Right ventricle myocardium inferior (tissue), 1 donor: ENCODE measurements at places on chromosomes 16 and 17.

- DNase-seq: peak; percentile 94
These were observed 17.0 kb downstream of the CAVIN1 start for GRCh38 chr17:42405963-42406495.

- DNase-seq: no peak
These were observed 32.0 kb upstream of the SUPT4H1 start for GRCh38 chr17:58383892-58384462.

DNA sequence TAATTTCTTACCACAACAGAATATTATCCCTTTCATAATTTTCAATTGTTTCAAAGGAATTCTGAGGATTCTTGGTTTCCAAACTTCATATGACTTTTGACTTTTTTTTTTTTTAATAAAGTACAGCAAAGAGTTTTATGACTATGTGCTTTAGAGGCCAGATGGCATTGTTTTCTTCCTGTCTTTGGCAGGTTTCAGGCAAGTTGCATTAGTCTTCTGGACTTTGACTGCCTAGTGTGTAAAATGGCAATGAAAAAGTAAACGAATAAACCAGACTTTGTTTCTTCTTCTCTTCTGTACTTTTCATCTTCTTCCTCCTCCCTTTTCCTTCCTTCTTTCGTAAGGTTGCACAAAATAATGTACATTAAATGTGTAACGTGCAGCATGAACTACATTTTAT is 172.6 kb upstream of the RBFOX1 start:
- no peak for DNase-seq

- DNase-seq: peak; percentile 71
These were observed 3.0 kb downstream of the CORO1A start for GRCh38 chr16:30186444-30186781.

GRCh38 chr16:72992142-72992601 is 55.8 kb downstream of the ZFHX3 start:
- no peak for DNase-seq

DNA sequence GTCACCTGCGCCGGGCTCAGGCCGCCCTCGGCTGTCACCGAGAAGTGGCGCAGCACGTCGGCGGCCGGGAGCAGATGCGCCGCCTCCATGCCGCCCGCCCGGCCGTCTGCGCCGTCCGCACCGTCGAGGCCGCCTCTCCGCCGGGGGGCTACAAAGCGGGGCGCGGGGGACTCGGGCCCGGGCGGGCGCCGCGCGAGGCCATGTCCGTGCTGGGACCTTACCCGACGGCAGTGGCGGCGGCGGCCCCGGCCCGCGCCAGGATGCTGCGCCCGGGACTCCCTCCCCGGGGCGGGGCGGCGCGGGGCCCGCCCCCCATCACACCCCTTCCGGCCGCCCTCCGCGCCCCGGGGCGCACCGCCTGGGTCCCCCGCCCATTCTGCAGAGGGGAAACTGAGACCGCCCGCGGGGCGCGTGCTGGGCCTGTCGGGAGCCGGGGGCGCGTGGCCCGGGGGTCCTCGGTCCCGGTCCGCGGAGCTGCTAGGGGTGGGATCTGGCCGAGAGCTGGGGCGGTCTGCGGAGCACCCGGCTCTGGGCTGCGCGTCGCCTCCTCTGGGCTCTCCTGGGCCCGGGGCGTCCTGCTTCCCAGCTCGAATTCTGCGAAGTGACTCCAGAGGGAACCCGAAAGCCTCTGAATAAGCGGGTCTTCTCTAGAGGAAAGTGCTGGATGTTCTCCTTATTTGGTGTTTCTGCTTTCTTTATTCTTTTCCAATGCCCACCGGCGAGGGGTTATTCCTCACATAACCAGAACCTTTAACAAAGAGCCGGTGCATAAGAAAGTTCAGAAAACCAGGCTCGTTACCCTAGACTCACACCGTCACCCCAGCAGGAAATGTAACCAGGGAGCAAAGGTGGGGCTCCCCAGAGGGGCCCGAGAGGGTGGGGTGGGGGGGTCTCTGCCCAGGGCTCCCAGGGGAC is at the start of gene ATP2A3:
ATP2A3 (minus strand) TSS at position 235 of the 915 bp plus-strand sequence; CDS start at position 89, 146 bp downstream.
- peak; percentile 78 for DNase-seq

DNA sequence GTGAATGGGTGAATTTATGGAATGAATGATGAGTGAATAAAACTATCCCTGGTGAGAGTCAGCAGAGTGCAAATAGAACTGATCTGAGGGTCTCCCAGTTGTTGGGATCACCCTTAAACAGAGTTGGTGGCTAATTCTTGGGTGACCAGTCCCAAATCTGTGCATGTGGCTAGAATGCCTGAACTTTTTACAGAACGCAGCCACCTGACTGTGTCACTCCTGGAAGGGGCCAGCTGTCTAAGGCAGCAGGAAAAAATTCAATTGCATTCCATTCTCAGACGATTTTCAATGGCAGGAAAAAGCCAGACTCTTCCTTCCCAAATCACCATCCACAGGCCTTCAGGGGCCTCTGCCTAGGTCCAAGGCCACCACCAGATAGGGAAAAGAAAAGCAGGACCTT is 43.5 kb downstream of the BEAN1 start:
- no peak for DNase-seq

GRCh38 chr17:67442787-67443624 is 65.9 kb downstream of the PITPNC1 start:
- DNase-seq: no peak

DNA sequence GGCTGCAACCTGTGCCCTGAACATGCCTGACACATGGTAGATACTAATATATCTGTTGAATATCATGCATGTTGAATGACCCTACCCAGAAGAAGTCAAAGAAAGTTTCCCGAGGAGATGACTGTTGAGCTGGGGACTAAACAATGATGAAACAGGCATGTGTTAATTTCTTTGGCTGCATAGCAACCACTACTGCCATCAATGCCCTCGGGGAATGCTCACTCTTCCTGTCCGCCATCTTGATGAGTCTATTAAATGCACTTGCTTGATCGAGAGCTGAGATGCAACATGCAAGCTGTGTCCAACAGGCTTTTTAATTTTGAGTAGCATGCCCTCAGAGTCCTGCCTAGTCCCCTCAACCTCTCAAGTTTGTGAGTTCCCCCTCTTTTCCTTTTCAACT is 31.3 kb downstream of the GRIN2A start:
- no peak for DNase-seq

- no peak for DNase-seq
These were observed 68.1 kb downstream of the RTN4RL1 start for GRCh38 chr17:1957037-1957436.

GRCh38 chr16:84806256-84806889 is 13.4 kb upstream of the CRISPLD2 start:
- peak; percentile 86 for DNase-seq

- DNase-seq: no peak
These were observed 48.7 kb upstream of the NLK start for GRCh38 chr17:27993723-27994310.

- no peak for DNase-seq
These were observed 49.4 kb upstream of the GAS7 start for GRCh38 chr17:10247810-10248209.

GRCh38 chr17:37212179-37212578 is 163.6 kb upstream of the C17orf78 start:
- no peak for DNase-seq

DNA sequence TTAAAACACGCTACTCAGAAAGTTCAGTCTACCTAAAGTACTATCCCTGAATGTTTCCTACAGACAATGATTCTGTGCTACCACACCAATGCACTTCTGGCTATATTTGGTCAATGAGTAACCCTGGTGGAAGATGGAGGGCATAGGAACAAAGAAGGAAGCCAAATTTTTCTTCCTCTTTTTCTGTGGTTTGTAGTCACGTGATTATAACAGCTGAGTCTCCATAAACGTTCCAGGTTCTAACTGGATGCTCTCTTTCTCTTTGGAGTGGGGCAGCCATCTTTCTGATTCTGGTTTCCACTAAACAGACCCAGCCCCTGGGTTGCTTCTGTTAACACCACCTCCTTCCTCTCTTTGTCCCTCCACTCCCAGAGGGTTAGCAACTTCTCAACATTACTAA is 274.9 kb downstream of the CDH11 start:
- DNase-seq: no peak

- DNase-seq: no peak
These were observed 7.4 kb upstream of the CPNE2 start for GRCh38 chr16:57084996-57085395.

- no peak for DNase-seq
These were observed 15.1 kb downstream of the ZC3H18 start for GRCh38 chr16:88585269-88585668.

GRCh38 chr17:51467336-51467735 is 207.0 kb downstream of the UTP18 start:
- no peak for DNase-seq

GRCh38 chr16:26118575-26118974 is 426.8 kb downstream of the HS3ST4 start:
- DNase-seq: no peak

- no peak for DNase-seq
These were observed 295.8 kb downstream of the FOXL1 start for GRCh38 chr16:86874141-86874540.

GRCh38 chr17:74485022-74485743 is 18.7 kb downstream of the CD300A start:
- no peak for DNase-seq

GRCh38 chr17:61160204-61160603 is 239.4 kb upstream of the TBX2 start:
- no peak for DNase-seq

GRCh38 chr17:81074875-81075274 is 39.9 kb downstream of the BAIAP2 start:
- no peak for DNase-seq

DNA sequence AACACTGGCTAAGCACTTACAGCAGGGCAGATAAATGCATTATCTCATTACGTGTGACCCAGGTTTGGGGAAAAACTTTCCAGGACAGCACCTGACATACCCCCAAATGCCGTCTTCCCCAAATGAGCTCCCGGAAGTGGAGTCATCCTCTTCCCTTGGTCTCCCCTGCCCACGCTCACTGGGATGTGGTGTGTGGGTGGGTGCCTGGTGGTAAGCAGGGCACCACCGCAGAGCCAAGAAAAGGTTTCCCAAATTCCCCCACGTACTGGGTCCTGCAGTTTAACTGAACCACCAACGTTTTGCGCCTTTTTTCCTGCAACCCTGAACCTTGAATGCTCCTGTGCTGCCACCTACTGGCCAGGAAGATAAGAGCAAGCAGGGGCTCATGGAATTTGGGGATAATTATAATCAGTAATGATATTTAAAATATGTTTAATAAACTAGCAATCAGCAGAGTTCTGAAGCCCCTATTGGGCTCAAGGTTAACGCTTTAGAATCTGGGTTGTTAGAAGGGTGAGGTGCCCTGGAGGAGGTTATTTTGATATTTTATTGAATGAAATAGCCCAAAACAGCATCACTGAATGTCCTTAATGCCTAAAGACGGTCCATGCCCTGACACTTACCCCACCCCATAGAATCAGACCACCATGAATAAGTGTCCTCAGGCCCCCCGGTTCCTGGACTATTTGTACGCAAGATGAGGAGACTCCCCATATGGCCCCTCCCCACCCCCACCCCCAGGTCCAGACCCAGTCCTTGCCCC is 8.0 kb downstream of the SPPL2C start:
- no peak for DNase-seq

DNA sequence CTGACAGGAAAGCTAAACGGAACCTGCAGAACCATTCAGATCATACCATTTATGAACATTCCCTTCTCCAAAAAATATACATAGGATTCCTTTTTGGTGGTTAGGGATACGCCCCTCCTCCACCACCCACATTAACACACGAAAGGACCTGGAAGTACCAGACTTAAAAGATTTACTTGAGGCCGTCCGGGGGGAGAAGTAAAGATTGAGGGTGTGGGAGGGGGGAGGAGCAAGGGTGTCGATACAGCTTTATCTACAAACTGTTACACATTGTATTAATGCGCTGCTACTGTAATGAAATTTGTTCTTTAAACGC is 537 bp downstream of the PALB2 start:
- no peak for DNase-seq

GRCh38 chr17:79971651-79972050 is 64.0 kb downstream of the TBC1D16 start:
- DNase-seq: peak; percentile 14

GRCh38 chr17:73757420-73757819 is 113.2 kb upstream of the SDK2 start:
- no peak for DNase-seq

- DNase-seq: no peak
These were observed 45.4 kb upstream of the PSMD11 start for GRCh38 chr17:32398946-32399345.

DNA sequence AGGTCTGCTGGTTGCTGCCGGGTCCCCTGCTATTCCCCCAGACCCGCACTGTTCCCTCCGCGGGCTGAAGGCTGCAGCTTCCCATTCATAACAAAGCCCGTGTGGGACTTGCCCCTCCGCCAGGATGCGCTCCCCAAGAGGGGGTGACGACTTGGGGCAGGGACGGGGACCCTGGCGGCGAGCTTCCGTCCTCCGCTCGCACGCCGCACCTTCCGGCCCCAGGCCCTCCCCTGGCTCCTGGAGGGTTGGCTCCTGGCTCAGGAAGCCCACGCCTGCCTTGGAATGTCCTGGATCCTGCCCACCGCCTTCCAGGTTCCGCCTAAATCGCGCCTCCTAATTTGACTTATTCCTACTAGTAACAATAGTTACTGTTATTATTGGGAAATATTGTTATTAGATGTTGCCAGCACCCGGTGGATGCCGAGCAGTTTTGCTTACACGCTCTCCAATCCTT is 1.1 kb upstream of the TFAP4 start:
- peak; percentile 76 for DNase-seq

DNA sequence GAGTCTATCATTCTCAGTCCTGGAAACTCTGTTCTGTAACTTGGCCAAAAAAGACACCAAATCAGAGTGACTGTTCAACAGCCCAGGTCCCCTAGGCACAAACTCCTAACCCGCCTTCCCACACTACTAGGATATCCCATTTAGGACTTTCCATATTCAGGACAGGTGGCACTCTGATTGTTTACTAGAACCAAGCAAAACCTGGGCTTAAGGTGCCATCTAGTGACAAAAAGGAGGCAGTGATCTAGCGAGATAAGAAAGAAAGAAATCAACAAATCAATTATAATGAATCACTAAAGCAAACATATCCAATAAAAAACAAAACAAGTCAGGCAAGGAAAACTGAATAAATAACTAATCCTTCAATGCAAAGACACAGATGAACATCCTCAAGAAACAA is 203.9 kb downstream of the CEP112 start:
- no peak for DNase-seq

GRCh38 chr17:45812102-45812501 is 28.0 kb downstream of the CRHR1 start:
- no peak for DNase-seq

DNA sequence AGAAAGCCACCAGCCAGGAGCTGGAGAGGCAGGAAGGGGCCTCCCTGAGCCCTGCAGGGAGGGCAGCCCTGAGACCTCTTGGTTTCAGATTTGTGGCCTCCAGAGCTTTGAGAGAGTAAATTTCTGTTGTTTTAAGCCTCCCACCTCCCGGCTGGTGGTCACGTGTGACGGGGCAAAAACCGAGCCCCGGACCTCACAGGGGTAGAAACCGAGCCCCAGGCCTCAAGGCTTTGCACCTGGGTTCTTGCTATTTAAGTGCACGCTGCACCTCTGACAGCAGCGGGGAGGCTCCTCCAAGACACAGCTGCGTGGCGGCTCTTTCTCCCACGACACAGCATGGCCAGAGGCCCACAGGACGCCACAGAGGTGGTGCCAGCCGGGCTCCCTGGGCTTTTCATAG is 17.4 kb upstream of the ZC3H18 start:
- no peak for DNase-seq
